Activated naive CD8-positive, alpha-beta T cell treated with anti-CD3 and anti-CD28 coated beads, Interleukin-2, amount 50 U/mL, for 24 hours (primary cell): ENCODE measurements at places on chromosomes 2 and 18.

- H3K4me1 ChIP-seq, result peaks cover 96% of the 10 kb centered on the region
- no peaks in the 10 kb centered on the region for H3K36me3 ChIP-seq
- peak overlapping the region; percentile 92 for H3K27ac ChIP-seq
- H3K27me3 ChIP-seq, result no peaks in the 10 kb centered on the region
- H3K4me3 ChIP-seq, result peak overlapping the region; percentile 63
Observed at GRCh38 chr2:43174368-43174916, 52.0 kb downstream of the ZFP36L2 start.

DNA sequence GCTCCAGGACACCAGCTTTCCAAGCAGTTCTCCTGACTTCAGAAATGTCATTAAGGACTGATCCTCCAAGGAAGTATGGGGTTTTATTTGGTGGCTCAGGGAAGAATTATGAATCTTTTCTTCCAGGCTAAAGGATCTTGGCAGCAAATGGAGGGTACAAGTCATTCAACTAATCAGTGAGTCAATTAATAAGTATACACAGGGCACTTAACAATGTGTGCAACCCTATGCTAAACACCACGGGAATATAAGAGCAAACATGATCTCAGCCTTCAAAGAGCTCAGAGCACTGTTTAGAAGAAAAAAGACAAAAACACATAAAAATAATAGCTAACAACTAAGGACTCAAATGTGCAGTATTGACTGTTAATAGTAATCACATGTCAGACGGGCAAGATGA is 234.5 kb downstream of the SETBP1 start:
- no peak for DNase-seq
- H3K27ac ChIP-seq, result no peak overlapping the region
- peaks cover 9% of the 10 kb centered on the region for H3K27me3 ChIP-seq
- peaks cover 19% of the 10 kb centered on the region for H3K4me1 ChIP-seq
- no peak overlapping the region for H3K4me3 ChIP-seq
- H3K36me3 ChIP-seq, result no peaks in the 10 kb centered on the region

DNA sequence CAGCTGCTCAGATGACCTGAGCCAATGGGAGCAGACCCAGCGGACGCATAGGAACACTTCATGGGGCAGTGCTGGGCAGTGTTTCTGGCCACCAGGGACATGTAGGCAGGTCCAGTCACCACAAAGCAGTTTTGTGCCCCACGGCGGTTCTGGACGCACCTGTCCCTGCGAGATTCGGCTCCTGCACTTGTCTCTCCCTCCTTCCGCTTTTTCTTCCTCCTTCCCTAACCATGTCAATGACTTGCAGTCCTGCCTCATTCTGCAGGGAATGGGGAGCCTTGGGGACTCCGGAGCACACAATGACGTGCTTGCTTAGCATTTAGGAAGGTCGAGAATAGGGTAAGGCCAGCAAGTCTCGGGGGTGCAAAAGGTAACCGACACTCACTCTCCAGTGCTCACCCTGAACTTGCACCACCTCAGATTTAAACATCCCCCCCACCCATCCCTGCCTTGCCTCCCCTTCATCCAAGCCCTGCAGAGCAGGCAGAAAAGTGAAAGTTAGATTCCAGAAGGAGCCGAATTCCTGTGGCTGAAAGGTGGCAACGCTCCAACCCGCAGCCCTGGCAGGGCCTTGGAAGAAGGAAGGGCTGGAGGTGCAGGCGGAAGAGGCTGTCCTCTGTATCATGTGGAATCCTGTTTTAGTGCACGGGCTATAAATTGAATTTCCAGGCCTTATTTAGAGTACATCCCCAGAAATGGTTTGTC is 40.5 kb upstream of the ATG16L1 start:
- no peak overlapping the region for H3K27ac ChIP-seq
- no peak overlapping the region for H3K4me3 ChIP-seq
- H3K4me1 ChIP-seq, result peaks cover 16% of the 10 kb centered on the region
- H3K36me3 ChIP-seq, result peaks cover 6% of the 10 kb centered on the region

GRCh38 chr2:128179461-128179755 is 88.4 kb downstream of the UGGT1 start:
- DNase-seq, result no peak
- no peaks in the 10 kb centered on the region for H3K27me3 ChIP-seq
- H3K36me3 ChIP-seq, result peaks cover 65% of the 10 kb centered on the region
- H3K4me1 ChIP-seq, result no peaks in the 10 kb centered on the region

- no peak overlapping the region for H3K4me3 ChIP-seq
- no peaks in the 10 kb centered on the region for H3K27me3 ChIP-seq
- H3K27ac ChIP-seq, result no peak overlapping the region
- no peaks in the 10 kb centered on the region for H3K36me3 ChIP-seq
Observed at GRCh38 chr2:224630659-224631550, 45.7 kb upstream of the CUL3 start.

- H3K4me1 ChIP-seq, result peaks cover 32% of the 10 kb centered on the region
- H3K27me3 ChIP-seq, result no peaks in the 10 kb centered on the region
- no peak overlapping the region for H3K27ac ChIP-seq
- DNase-seq, result no peak
Observed at GRCh38 chr18:70195852-70196434, 9.5 kb downstream of the RTTN start.

DNA sequence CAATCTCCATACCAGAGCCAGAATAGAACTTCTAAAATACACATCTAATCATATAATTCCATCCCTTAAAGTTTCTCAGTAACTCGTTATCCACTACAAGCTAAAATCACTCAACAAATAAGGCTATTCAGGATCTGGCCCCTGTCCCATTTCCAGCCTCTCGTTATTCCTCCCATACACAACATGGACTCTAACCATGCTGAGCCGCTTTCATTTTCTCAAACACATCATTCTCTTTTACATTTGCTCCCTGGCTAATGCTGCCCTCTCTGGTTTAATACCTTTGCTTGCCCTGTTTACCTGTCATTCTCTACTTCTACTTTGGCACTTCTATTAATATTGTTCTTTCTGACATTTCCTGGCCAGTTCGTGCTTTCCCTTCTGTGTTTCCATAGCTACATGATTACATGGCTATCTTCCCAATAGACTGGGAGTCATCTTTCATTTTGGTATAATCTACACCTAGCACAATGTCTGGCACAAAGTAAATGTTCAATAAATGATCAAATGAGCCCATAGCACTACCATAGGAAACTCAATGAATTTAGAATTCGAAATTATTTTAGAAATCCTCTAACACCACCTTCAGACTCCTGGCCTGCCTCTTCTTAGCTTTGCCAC is 163.6 kb upstream of the VRK2 start:
- no peaks in the 10 kb centered on the region for H3K27me3 ChIP-seq
- H3K4me1 ChIP-seq, result peaks cover 2% of the 10 kb centered on the region
- no peaks in the 10 kb centered on the region for H3K36me3 ChIP-seq

DNA sequence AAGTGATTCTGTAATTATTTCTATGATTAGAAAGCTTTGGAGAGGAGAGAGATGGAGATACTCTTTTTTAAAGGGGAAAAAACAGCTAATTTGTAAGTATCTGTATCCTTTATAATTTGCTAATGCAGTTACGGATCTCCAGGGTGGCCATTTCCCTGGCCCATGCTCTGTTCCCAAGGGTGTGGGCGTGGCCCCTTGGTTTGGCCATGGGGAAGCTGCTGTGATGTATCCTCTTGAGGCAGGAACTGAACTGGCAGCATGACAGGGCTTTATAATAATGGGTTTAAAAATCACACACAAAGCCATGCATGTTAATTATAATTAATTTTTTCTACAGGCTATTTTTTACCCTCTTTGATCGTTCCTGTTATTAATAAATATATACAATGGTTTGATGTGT is 27.0 kb downstream of the TRAPPC12 start:
- H3K27me3 ChIP-seq, result no peaks in the 10 kb centered on the region

GRCh38 chr18:14179306-14179705 is 47.1 kb upstream of the ZNF519 start:
- H3K27ac ChIP-seq, result peak overlapping the region; percentile 68
- no peak for DNase-seq
- H3K36me3 ChIP-seq, result no peaks in the 10 kb centered on the region
- H3K4me1 ChIP-seq, result peaks cover 4% of the 10 kb centered on the region
- H3K27me3 ChIP-seq, result no peaks in the 10 kb centered on the region

GRCh38 chr18:57149531-57149930 is 2.6 kb downstream of the BOD1L2 start:
- H3K27ac ChIP-seq, result no peak overlapping the region
- H3K4me1 ChIP-seq, result no peaks in the 10 kb centered on the region

DNA sequence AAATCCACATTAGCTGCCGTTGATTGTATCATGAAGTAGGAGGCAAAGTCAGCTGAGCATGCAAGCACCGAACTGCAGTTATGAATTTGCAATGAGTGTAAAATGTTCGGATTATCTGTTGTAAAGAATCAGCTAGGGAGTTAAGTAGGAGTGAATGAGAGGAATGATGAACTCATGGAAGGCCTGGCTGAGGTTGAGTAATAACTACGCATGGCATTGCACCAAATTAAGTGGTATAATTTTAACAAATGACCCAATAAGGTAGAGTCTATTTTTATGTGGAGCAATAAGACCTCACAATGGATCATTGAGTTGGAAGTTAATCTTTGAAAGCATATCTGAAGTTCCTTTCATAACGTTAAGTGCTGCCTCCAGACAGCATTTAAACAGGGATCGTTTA is 288.2 kb upstream of the CHST9 start:
- H3K27ac ChIP-seq, result no peak overlapping the region
- H3K4me1 ChIP-seq, result no peaks in the 10 kb centered on the region
- H3K27me3 ChIP-seq, result no peaks in the 10 kb centered on the region
- no peaks in the 10 kb centered on the region for H3K36me3 ChIP-seq
- DNase-seq, result no peak
- no peak overlapping the region for H3K4me3 ChIP-seq

GRCh38 chr2:237264480-237265219 is 149.3 kb downstream of the COL6A3 start:
- no peak overlapping the region for H3K27ac ChIP-seq
- H3K4me1 ChIP-seq, result no peaks in the 10 kb centered on the region
- H3K36me3 ChIP-seq, result no peaks in the 10 kb centered on the region
- no peak overlapping the region for H3K4me3 ChIP-seq
- peaks cover 7% of the 10 kb centered on the region for H3K27me3 ChIP-seq

- H3K36me3 ChIP-seq, result no peaks in the 10 kb centered on the region
- DNase-seq, result no peak
- H3K27ac ChIP-seq, result no peak overlapping the region
Observed at GRCh38 chr18:44039216-44039615, 641.5 kb upstream of the SETBP1 start.

DNA sequence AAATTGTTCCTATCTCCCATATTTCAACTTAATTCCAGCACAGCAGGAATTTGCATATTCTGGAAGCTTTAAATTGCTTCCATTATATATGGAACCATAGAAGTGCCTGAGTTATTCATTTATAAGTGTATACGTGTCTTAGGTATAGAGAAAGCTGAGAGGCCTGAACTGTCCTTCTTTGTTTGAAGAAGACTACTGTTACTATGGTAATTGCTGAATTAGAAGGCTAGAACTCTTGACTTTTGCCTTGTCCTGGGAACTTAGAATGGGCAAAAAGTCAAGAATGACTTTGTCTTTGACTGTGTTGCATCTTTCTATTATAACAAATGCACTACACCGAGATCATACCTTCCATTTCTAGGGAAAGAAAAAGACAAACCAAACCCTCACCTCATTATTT is 15.7 kb downstream of the CAMKMT start:
- no peak for DNase-seq
- no peak overlapping the region for H3K27ac ChIP-seq
- H3K4me1 ChIP-seq, result no peaks in the 10 kb centered on the region
- H3K4me3 ChIP-seq, result no peak overlapping the region
- no peaks in the 10 kb centered on the region for H3K27me3 ChIP-seq
- peaks cover 21% of the 10 kb centered on the region for H3K36me3 ChIP-seq

DNA sequence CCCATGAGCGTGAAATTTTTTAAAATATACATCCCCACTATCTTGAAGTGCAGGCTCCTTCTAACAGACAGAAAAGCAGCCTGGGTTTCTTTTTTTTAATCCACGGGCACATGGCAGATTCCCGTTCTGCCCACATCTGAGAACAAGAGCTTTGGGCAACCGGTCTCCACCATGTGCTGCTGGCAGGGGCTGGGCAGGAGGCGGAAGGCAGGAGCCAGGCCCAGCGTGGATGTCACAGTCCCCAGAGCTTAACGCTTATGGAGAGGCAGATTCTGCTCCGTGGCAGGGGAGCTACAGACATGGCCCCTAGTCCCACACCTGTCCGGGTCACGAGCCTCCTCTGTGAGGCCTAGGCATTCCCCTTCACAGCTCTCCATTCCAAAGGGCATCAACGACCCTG is 503.0 kb upstream of the MYT1L start:
- H3K4me1 ChIP-seq, result no peaks in the 10 kb centered on the region
- no peak overlapping the region for H3K4me3 ChIP-seq
- no peak for DNase-seq
- no peaks in the 10 kb centered on the region for H3K27me3 ChIP-seq
- H3K27ac ChIP-seq, result no peak overlapping the region
- no peaks in the 10 kb centered on the region for H3K36me3 ChIP-seq

DNA sequence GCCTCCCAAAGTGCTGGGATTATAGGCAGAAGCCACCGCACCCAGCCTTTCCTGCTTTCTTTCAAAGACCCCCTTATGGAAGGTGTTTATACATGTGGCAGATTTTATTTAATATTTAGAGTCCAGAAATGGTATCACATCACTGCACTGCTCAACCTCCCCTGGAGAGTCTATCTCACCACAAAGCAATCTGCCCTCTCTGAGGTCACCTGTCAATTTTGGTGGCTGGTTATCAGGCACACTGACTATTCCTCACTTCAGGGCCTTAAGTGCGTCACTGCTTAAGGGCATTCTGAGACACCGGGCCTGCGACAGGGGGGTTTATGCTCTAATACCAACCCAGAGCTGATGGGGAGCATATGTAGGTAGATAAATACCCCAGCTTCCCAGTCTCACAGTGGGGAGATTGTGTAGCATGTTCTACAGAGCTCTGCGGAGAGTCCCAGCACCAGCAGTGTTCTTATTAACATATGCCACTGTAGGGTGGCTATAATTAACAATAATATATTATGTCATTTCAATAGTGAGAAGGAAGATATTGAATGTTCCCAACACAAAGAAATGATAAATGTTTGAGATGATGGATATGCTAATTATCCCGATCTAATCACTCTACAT is 42.7 kb upstream of the ZDBF2 start:
- H3K4me3 ChIP-seq, result no peak overlapping the region
- DNase-seq, result no peak

GRCh38 chr2:113867571-113867970 is 22.3 kb upstream of the ACTR3 start:
- H3K27ac ChIP-seq, result no peak overlapping the region
- peaks cover 13% of the 10 kb centered on the region for H3K4me1 ChIP-seq
- no peak overlapping the region for H3K4me3 ChIP-seq
- no peaks in the 10 kb centered on the region for H3K36me3 ChIP-seq

GRCh38 chr2:182521453-182522404 is 94.9 kb upstream of the PDE1A start:
- H3K4me1 ChIP-seq, result no peaks in the 10 kb centered on the region
- peaks cover 4% of the 10 kb centered on the region for H3K27me3 ChIP-seq
- H3K27ac ChIP-seq, result no peak overlapping the region
- H3K4me3 ChIP-seq, result no peak overlapping the region
- H3K36me3 ChIP-seq, result no peaks in the 10 kb centered on the region
